ENCODE measurements at places on chromosomes 6 and 20. TPM values are rescaled to one million over a fixed set of nuclear protein-coding genes. Genes with fewer than 3 reads are reported as not detected.

DNA sequence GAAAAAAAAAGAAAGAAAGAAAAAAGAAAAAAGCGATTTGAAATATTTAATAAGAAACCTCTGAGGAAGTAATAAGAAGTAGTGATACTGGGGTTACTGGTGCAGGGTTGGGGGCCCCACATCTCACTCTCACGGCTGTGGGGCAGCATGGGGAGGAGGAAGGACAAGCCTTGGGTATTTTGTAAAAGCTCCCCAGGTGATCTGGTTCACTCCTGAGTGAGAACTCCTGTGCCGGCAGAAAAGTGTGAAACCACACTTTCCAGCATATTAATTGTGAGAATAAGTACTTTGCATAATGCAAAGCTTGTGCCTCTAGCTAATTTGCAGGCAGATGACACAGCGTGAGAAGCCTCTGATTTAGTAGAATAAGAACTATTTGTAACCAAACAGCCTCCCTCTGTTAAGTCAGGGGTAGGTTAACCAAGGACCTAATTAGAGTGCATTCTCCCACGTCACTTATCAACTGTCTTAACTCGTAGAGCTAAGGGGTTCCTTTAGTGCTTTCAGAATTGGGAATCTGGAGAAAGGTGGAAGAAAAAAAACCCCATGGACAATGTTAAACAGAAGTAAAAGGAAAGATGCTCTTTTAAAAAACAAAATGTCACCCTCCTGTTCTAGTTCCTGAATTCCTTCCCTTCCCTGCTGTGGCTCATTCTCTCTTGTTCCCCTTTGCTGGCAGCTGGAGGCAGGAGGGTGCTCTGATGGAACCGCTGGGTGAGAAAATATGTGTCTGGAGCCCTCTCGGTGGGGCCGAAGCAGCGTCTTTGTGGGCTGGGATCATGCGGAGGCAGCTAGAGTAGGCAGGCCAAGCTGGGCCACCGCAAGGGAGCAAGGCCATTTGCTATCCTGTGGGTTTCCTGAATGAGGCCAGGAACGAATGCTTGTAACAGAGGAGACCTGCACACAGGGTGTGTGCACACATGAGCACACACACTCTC lies 108.7 kb downstream of the FYN start:
- no peaks in the 10 kb centered on the region for H3K27me3 ChIP-seq
- peaks cover 88% of the 10 kb centered on the region for H3K4me1 ChIP-seq
- peak overlapping the region; percentile 93 for H3K27ac ChIP-seq
- peak; percentile 94 for DNase-seq

DNA sequence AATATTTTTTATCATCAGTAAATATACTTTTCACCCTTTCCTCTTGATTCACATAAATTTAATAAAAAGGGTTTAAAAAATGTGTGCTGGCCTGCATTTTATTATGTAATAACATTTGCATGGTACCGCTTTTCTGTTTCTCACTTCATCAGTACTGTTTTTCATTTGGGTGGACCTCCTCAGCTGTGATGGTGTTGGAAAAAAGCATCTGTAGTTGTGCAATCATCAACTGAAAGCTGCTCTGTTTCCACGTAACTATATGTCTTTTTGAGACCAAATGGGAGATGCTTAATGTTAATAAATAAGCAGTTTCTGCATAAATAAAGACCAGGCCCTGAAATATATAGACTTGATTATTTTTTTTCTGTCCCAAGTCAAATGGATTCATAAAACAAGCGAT lies 31.6 kb upstream of the CENPW start:
- DNase-seq: no peak
- no peaks in the 10 kb centered on the region for H3K27me3 ChIP-seq
- no peaks in the 10 kb centered on the region for H3K4me1 ChIP-seq
- H3K4me3 ChIP-seq: no peak overlapping the region
- H3K27ac ChIP-seq: no peak overlapping the region
- no peaks in the 10 kb centered on the region for H3K36me3 ChIP-seq

GRCh38 chr6:123570813-123571684 lies 65.7 kb downstream of the TRDN start:
- no peaks in the 10 kb centered on the region for H3K36me3 ChIP-seq
- H3K4me1 ChIP-seq: no peaks in the 10 kb centered on the region
- H3K27ac ChIP-seq: no peak overlapping the region
- H3K4me3 ChIP-seq: no peak overlapping the region
- no peaks in the 10 kb centered on the region for H3K27me3 ChIP-seq
- DNase-seq: no peak

- peaks cover 28% of the 10 kb centered on the region for H3K4me1 ChIP-seq
- peaks cover 5% of the 10 kb centered on the region for H3K36me3 ChIP-seq
- DNase-seq: no peak
- no peaks in the 10 kb centered on the region for H3K27me3 ChIP-seq
- peak overlapping the region; percentile 37 for H3K27ac ChIP-seq
These were observed 48.9 kb downstream of the ZFAND3 start for GRCh38 chr6:37868447-37868825.

GRCh38 chr6:46263707-46264086 lies 92.9 kb upstream of the ENPP5 start:
- no peak overlapping the region for H3K4me3 ChIP-seq
- no peaks in the 10 kb centered on the region for H3K4me1 ChIP-seq
- H3K27me3 ChIP-seq: no peaks in the 10 kb centered on the region
- DNase-seq: no peak

DNA sequence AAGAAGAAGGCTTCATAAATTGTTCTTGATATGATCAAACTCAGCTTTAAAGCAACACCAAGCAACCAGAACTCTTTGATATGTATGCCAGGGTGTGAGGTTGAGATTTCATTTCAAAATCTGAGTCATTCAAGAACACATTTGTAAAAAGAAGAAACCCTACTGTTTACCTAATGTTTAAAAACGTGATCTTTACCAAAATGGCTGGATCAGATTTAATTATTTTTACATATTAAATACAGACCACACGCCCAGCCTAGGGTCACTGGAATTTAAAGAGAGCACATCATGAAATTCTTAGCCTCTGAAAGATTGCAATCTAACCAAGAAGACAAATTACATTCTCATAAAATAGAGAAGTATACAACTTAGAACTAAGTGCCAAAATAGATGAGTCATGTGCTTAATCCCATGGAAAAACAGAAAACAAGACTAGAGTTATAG lies 206.8 kb upstream of the SMLR1 start:
- H3K27ac ChIP-seq: no peak overlapping the region
- DNase-seq: no peak
- no peak overlapping the region for H3K4me3 ChIP-seq
- no peaks in the 10 kb centered on the region for H3K27me3 ChIP-seq

DNA sequence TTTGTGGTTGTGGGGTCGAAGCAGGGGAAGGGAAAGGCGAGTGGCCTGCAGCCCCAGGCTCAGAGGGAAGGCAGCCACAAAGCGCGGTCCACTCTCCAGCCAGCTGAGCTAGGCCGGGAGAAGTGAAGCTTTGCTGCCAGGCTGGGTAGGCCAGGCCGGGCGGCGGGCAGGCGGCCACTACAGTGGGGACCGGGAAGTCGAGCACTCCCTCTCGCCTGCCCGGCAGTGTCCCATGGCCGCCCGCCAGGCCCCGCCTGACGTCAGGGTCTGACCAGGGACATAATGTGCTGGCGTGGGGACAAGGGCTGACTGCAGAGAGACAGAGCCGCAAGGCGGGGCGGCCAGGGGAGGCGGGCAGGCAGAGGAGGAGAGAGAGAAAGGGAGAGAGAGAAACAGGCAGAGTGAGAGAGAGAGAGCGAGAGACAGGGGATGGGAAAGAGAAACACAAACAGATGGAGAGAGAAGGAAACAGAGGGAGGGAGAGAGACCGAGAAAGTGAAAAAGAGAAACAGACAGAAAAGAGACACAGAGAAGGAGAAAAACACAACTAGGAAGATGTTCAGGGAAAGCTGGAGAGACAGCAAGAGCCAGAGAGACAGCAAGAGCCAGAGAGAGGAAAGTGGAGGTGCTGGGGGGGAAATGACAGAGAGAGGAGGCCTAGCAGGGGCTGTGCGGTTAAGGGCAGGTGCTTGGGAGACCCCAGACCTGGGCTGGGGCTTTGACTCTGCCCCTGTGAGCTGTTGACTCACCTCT lies 94.5 kb upstream of the PTPN1 start:
- no peak overlapping the region for H3K4me3 ChIP-seq
- no peaks in the 10 kb centered on the region for H3K27me3 ChIP-seq
- no peak for DNase-seq
- no peak overlapping the region for H3K27ac ChIP-seq
- H3K4me1 ChIP-seq: no peaks in the 10 kb centered on the region
- H3K36me3 ChIP-seq: no peaks in the 10 kb centered on the region

GRCh38 chr6:111564482-111564945 lies 41.2 kb downstream of the TRAF3IP2 start:
- H3K4me1 ChIP-seq: peaks cover 15% of the 10 kb centered on the region
- H3K4me3 ChIP-seq: no peak overlapping the region
- 0 out of 2 replicates have a peak overlapping the region, but pooled peaks have one; percentile 20 for H3K27ac ChIP-seq
- DNase-seq: no peak

- H3K36me3 ChIP-seq: no peaks in the 10 kb centered on the region
- no peaks in the 10 kb centered on the region for H3K4me1 ChIP-seq
- DNase-seq: no peak
- no peaks in the 10 kb centered on the region for H3K27me3 ChIP-seq
These were observed 33.3 kb upstream of the RSPO3 start for GRCh38 chr6:127085181-127085580.

DNA sequence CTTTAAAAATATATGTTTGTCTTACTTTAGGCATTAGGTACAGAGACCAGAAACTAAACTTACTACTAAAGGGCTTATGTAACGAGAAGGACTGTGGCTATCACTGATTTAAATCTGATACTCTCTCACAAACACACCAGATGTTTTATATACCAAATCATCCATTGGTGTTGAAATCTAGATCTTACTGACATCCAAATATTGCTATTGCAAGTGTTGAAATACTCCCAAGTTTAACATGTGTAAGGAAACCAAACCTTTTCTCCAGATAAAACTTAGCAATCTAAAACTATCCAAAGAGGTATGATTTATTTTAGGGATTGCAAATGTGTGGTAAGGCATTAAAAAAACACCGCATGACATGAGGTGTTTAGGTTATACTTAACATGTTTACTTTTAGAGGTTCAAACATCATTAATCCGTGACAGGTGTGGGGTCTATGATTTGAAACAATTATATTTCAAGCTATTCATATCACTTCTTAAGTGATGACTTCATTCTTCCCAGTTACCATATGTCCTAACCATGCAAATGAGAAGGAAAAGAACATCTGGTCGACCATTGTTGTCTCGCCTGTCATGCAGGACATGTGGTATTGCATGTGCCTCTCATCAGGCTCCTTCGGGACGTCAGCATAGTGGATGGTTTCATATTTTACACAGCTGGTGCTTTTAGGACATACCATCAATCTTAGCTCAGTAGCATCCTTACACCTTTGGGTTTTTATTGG lies 168.3 kb upstream of the SPACA1 start:
- no peak overlapping the region for H3K27ac ChIP-seq
- no peaks in the 10 kb centered on the region for H3K27me3 ChIP-seq
- H3K4me3 ChIP-seq: no peak overlapping the region
- no peak for DNase-seq
- H3K4me1 ChIP-seq: no peaks in the 10 kb centered on the region

GRCh38 chr20:44142413-44142812 lies 44.6 kb downstream of the JPH2 start:
- H3K27ac ChIP-seq: no peak overlapping the region
- DNase-seq: no peak
- H3K4me1 ChIP-seq: no peaks in the 10 kb centered on the region
- H3K4me3 ChIP-seq: no peak overlapping the region
- no peaks in the 10 kb centered on the region for H3K36me3 ChIP-seq

DNA sequence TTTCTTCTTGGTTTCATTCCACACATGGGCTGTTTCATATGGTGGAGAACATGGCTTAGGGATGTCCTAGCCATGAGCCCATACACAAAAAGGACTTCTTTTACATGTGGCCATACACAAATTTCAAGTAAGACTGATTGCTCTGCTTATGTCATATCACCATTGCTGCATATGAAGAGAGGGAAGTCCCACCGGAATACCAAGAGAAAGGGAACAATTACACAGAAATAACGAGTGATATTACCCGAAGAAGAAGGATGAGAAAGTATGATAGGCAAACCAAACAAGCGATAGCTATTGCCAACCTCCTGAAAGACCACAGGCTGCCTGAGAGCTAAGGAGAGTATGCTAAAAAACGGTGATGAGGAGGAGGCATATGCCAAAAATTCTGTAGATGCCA lies 70.5 kb upstream of the TNFRSF21 start:
- H3K4me3 ChIP-seq: no peak overlapping the region
- no peak overlapping the region for H3K27ac ChIP-seq
- H3K27me3 ChIP-seq: peaks cover 1% of the 10 kb centered on the region
- no peak for DNase-seq

- H3K36me3 ChIP-seq: no peaks in the 10 kb centered on the region
- no peak overlapping the region for H3K4me3 ChIP-seq
- H3K4me1 ChIP-seq: no peaks in the 10 kb centered on the region
- DNase-seq: no peak
These were observed 124.9 kb downstream of the LAMA2 start for GRCh38 chr6:129007701-129008373.

DNA sequence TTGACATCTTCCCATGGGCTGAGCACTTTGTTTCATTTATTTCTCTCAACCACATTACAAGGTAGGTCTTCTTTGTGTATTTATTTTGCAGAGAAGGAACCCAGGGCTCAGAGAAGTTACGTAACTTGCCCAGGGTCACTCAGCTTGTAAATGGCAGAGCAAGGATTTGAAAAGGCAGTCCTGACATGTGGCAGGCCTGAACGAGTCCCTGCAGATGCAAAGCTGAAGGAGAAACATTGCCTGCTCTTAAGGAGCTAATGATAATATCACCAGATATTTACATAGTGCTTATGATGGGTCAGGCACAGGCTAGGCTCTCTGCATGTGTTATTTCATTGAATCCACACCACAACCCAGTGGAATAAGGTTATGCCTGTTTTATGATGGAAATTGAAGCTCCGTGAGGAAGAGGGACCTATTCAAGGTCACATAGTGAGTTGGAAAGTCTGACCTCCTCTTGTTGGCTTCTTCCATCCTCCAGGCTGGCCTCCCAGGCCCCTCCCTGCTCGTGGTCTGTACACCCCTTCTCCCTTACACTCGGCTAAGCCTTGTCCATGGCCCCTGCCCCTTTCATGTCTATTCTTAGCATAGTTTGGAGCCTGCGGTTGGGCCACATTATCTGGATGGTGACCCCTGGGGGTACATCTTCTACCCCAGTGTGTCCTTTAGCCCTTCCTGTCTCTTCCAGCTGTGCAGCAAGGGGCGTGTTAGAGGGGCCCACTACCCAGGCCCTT lies 12.5 kb downstream of the MYH7B start:
- no peaks in the 10 kb centered on the region for H3K36me3 ChIP-seq
- no peaks in the 10 kb centered on the region for H3K4me1 ChIP-seq
- no peak overlapping the region for H3K27ac ChIP-seq
- H3K27me3 ChIP-seq: no peaks in the 10 kb centered on the region

The C6orf141 gene
- polyA plus RNA-seq: not detected

The LYRM4 gene
- polyA plus RNA-seq: 49.3 TPM

The XKR7 gene
- not detected for polyA plus RNA-seq

The POPDC3 gene
- polyA plus RNA-seq: not detected

Measured in GM12878 (cell line).